ENCODE measurements at places on chromosomes 3 and 15.
A peak's percentile ranks its signal among the peaks of the same experiment; 100 is the strongest.

DNA sequence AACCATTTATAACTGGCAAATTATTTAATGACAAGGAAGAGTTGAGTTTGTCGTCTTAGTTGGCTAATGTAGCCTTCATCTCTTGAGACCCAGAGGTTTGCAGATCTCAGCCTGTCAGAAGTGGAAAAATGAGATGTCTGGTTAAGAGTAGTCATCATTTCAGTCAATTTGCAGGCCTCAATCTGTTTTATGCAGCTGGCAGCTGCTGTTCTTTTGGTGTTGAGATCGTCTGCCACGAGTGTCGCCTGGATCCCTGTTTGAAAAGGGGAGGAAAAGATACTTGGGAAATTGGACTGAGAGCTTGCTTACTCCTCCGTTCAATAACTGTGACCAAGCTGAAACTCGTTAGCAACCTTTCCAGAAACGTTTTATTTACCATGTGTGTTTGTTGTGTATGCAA, 2.3 kb downstream of the PHLDB2 start:
- DNase-seq, result no peak

- peak; percentile 30 for DNase-seq
Observed at GRCh38 chr15:74036271-74037170, 42.0 kb downstream of the PML start.

- no peak for DNase-seq
Observed at GRCh38 chr3:37763309-37763708, 98.4 kb upstream of the CTDSPL start.

DNA sequence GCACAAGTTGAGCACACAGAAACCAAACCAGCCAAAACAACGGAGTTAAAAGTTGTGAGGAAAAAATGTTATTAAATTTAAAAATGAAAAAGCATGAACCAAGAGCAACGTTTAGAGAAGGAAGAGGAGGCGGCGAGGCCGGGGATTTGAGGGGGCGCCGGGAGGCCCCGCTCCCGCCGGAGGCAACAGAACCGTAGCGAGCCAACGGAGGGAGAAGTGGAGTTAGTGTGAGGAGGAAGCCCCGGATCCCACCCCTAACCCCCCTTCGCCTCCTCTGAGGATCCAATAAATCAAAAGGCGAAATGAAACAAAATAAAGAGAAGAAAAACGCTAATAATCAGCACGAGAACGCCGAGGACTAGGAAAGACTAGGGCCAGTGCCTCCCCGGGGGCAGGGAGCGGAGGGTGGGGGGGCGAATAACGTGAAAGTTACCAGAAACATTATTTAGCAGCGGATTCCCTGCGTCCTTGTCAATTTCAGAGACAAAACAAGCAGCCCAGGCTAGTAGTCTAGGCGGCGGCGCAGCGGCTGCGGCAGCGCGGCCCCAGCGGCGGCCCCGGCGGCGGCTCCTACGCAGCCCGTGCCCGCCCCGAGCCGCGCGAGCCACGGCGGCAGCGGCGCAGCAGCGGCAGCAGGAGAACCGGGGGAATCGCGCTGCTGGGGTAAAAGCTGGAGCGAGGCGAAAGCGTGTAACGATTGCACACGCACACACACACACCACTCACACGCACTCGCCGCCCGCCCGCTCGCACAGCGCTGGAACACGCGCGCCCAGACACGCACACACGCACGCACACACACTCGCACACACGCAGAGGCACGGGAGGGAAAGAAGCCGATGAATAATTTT, 1.7 kb downstream of the MEIS2 start:
- no peak for DNase-seq

GRCh38 chr3:55615694-55616295, 128.7 kb upstream of the WNT5A start:
- DNase-seq, result no peak

DNA sequence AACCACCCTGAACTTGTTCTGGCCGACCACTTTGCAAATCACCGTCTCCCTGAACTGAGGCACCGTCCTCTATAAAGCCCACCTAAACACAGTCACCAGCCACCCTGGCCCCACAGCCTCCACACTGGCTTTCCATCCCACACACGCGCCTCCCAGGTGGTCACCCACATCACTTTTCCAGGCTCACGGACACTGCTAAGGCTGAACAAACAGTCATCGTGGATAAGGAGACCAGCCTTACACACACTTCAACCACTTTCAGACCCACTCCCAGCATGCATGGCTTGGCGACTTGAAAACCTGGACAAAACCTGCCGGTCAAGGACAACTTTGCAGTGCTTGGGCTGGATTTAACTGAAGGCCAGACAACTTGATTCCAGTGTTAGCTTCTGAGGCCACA, 8.4 kb downstream of the CHSY1 start:
- DNase-seq, result no peak

- no peak for DNase-seq
Observed at GRCh38 chr15:45151998-45152828, 22.4 kb downstream of the DUOX1 start.

DNA sequence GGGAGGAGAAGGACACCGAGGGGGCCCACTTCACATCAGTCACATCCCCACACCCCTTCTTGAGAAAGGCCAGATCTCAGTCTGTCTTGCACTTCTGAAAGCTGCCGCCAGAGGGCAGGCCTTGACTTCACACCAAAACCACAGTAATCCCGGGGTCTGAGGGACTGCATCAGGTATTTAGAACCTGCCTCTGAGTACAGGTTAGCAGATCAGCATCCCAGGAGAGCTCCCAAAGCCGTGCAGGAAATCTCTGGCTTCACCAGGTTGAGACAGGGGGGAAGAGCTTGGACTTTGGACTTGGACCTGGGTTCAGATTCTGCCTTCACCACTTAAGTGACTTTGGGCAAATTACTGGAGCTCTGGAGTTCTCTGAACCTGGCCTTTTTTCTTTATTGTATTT, 50.3 kb downstream of the LHFPL4 start:
- peak; percentile 20 for DNase-seq

DNA sequence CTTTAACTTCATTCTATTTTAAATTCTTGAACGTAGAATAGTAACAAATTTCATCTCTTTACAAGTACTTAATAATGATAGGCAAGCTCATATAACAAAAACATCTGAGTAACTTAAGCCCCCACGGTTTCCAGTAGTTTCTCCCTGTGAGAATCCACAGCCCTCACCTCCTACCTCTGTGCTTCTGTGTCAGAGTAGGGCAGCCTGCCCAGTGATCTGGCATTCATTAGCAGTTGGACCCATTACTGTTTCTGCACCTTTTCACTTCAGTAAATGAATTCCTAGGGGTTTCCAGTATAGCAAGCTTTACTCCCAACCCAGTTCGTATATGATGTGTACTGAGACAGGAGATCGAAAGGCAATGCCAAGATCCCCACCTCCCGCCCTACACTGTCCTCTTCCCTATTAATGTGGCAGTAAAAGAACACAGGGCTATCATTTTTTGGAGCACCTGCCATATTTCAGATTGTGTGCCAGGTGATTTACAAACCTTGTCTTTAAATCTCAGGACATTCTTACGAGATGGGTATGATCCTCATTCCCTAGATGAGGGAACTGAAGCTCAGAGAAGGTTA, 40.8 kb downstream of the EIF2AK4 start:
- DNase-seq, result no peak

GRCh38 chr15:78052001-78052401, 25.5 kb downstream of the TBC1D2B start:
- no peak for DNase-seq

DNA sequence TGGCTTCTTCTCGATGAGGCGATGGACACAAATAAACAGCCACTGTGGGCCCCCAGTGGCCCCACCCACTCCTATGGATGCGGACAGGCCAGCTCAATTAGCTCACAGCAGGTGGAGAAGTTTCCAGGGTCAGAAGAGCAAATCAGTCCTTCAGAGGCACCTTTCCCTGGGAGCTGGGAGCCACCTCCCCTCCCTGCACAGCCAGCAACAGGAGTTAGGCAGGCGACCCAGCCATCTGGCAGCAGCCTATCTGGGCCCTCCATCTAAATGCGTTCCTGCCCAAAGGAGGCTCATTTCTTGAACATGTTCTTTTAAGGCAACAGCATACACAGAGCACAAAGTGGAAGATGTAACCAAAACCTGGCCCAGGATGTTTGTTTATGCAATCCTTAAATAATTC, 211.9 kb upstream of the ARRDC4 start:
- no peak for DNase-seq

DNA sequence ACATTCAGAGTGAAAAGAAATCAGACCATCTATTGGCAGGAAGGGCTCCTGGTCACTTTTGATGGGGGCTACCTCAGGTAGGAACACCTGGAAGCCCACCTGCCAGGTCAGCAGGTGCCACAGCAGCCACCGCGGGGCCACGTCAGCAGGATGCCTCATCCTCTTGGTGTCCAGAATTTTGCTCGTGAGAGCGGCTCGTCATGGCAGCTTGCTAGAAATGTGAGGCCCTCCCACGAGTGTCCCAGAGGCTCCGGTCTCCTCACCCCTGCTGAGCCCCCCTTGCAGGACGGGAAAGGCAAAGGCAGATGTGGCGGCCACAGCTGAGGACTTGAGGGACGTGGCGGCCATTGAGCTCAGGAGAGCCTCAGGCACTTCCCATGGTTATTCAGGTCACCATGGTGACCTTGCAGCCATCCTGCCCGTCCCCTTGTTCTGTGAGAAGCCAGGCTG, 129.4 kb downstream of the LRRK1 start:
- DNase-seq, result no peak

- DNase-seq, result no peak
Observed at GRCh38 chr3:113057117-113057516, 66.3 kb downstream of the GTPBP8 start.

DNA sequence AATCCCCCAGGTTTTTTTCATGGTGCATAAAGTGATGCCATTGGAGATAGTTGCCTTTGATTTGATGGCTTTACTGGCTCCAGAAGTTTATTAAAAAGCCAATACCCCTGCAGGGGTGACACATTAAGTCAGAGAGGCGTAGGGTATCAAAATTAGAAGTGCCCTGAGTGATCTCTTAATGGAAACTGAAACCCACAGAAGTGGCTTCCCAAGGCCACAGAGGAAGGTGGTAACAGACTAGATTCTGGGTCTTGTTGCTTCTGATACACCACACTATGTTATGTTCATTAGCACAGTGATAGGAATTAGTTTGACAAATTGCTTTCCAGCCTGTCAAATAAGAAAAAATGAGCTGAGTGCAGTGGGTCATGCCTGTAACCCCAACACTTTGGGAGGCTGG, 112.3 kb downstream of the IQCH start:
- no peak for DNase-seq

All from AG04450 (cell line).